Fibroblast of skin of right quadriceps (primary cell): ENCODE measurements at places on chromosomes 7 and 10.

DNA sequence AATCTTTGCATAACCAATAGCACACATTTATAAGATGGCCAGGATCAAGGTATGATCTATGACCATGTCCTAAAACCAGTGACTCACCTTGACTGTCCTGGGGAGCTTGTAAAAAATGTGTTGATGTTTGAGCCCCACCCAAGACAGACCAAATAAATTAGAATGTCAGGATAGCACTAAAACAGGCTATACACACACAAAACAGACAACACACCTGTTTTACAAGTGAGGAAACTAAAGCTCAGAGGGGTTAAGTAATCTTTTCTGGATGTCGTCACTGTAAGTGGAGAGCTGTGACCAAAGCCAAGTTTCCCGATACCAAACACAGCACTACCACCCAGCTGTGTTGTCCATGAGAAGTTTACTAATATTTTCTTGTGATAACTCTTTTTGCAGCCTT, 84.5 kb downstream of the AVL9 start:
- no peak for DNase-seq

- DNase-seq: no peak
Observed at GRCh38 chr7:22561895-22562593, 62.1 kb upstream of the STEAP1B start.

DNA sequence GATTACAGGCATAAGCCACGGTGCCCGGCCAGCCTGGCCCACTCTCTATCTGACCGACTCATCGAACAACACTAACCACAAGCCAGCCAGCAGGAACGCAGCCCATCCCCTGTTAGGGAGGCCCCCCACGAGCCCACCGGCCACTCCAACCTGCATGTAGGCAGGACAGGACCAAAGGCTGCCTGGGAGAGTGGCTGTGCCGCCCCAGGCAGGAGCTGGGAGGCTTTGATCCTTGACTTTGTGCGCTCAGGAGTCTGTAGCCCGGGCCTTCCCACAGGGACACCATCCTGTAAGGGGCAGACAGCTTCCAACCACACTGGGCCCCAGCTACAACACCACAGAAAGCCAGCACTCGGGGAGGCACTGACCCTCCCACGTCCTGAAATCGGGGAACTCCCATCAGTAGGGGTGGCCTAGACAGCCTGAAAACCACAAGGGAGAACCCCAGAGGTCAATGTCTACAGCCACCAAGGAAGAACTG, 29.4 kb downstream of the GRID1 start:
- no peak for DNase-seq

GRCh38 chr10:103793920-103794883, 61.2 kb downstream of the SH3PXD2A start:
- DNase-seq: no peak

GRCh38 chr10:130428936-130429335, 292.7 kb downstream of the GLRX3 start:
- DNase-seq: no peak

DNA sequence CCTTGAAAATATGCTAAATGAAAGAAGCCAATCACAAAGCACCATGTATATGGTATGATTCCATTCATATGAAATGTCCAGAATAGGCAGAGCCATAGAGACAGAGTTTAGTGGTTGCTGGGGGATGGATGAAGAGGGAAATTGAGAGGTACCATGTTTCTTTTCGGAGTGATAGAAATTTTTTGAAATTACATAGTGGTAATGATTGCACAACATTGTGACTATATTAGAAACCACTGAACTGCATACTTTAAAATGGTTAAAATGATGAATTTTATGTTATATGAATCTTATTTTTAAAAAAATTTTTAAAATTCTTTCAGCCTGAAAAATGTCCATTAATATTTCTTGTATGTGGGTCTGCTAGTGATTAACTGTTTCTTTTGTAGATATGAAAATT, 26.1 kb downstream of the DNAJC9 start:
- no peak for DNase-seq

GRCh38 chr10:15943426-15943825, 83.1 kb upstream of the MINDY3 start:
- no peak for DNase-seq

- no peak for DNase-seq
Observed at GRCh38 chr10:3195726-3196125, 23.1 kb upstream of the PITRM1 start.

- peak; percentile 56 for DNase-seq
Observed at GRCh38 chr10:96967847-96968246, 135.7 kb downstream of the LCOR start.

GRCh38 chr7:124652237-124652636, 113.4 kb downstream of the GPR37 start:
- DNase-seq: no peak

DNA sequence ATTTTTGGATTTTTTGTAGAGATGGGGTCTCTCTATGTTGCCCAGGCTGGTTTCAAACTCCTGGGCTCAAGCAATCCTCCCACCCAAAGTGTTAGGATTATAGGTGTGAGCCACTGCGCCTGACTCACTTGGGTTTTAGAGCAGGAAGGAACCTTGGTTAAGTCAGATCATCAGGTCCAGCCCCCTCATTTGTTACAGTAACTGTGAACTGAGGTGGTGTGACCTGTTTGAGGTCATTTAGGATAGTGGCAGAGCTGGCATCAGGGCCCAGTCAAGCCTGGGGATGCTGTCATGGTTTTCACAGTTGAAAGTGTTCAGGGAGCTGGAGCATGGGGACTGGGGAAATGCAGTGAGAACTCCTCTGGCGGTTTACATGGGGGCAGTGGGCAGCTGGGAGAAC, 159.6 kb downstream of the TAX1BP1 start:
- no peak for DNase-seq

DNA sequence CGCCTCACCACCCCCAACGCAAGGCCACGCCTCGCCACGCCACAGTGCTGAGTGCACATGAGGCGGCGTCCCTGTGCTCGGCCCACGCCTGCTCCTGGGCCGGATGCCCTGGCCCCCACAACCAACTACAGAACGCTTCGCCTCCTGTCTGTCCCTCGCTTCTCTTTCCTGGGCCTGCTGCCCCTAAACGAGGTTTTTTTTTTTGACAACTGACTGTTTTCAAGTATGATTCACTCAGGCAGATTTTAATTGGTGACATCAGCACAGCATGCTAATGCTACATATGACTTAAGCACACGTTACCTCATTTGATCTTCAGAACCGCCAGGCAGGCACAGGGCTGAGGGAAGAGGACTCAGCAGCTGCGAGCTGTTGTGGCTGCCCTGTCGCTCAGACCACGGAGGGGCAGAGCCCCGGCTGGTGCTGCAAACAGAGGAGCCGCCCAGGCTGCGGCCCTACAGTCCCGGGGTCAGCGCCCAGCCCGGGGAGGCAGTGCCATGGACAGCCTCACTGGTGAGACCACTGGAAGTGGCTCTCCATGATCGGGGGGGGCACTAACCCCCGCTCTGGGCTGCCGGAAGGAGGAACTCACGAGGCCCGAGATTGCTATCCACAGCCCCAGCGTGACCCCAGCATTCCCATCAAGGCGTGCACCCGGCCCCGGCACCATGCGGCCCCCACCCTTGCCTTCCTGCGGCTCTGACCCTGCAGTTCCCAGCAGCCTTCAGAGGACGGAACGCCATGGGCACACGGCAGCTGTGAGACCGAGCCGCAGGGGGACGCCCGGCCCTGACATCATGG, 212.8 kb downstream of the MAD1L1 start:
- peak; percentile 95 for DNase-seq

- no peak for DNase-seq
Observed at GRCh38 chr10:93277360-93277759, 203.7 kb downstream of the CYP26A1 start.

DNA sequence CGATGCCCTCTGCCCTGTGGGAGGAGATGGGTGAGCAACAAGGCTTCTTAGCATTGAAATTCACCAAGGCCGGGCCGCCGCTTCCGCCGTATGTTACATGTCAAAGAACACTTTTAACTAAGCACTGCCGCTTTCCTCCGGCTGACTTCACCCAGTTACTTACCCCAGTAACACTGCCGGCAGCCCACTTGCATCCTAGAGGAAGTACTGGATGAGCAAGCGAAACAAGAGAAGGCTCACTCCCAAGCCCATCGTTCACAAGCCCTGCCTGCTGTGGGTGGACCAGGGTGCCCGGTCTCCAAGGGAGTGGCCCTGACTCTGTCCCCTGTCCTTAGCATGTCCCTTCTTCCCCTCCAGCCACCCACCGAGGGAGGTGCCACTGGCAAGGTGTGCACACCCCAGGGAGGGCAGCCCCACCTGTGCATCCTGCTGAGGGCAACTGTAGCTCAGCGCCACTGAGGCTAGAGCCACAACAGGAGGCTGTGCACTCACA, 73.1 kb upstream of the EBF3 start:
- no peak for DNase-seq

DNA sequence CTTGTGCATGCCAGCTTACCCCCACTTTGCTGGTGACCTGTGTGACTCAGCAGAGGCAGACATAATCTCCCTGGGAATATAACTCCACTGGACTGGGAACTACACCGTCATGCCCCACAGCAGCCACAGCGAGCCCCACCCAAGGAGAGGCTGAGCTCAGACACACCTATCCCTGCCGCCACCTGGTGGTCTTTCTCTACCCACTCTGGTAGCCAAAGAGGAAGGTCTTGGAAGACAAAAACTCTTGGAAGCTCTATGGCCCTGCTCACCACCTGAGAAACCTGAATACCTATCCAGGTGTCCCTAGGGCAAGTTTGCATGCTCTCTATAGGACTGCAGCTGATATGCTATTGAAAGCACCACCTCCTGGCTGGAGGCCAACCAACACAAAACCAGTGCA, 48.1 kb downstream of the MYO3A start:
- no peak for DNase-seq
